ENCODE measurements at places on chromosomes 7 and 10.

- DNase-seq = no peak
These were observed 41.6 kb downstream of the ANXA8 start for GRCh38 chr10:47442351-47442750.

DNA sequence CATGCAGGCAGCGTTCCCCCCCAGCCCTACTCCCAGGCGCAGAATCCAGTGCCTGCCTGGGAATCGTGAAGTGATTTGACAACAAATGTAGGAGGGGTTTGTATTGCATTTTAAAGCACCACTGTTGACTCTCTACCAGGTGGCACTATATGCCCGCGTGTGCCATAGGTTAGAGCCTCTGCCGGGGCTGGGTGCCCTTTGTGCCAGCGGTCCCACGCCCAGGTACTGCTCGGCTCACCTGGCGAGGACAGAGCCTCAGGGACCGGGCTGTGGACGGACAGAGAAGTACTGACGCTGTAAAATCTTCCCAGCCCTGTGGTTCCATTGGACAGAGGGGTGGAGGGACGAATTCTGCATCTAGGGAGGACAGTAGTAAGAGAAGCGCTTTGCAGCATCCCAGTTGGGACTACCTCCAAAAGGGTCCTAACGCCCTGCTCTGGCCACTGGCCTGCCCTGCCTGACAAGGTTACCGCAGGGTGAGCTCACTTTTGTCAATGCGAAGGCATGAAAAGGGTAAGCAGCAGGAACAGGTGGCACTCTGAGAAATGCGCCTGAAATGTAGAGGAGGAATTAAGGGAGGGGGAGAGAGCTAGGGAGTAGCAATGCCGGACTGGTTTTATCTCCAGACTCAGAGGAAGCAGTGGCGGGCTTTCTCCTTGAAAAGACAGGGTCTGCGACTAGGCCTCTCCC lies 788 bp upstream of the CACNA2D1 start:
- no peak for DNase-seq

GRCh38 chr10:116146372-116147140 lies 126.5 kb downstream of the GFRA1 start:
- DNase-seq = no peak

- DNase-seq = no peak
These were observed 126.4 kb upstream of the ZNF746 start for GRCh38 chr7:149624006-149624405.

GRCh38 chr7:27678617-27679260 lies 16.1 kb upstream of the HIBADH start:
- no peak for DNase-seq

- no peak for DNase-seq
These were observed 413.7 kb upstream of the GHITM start for GRCh38 chr10:83725567-83725966.

DNA sequence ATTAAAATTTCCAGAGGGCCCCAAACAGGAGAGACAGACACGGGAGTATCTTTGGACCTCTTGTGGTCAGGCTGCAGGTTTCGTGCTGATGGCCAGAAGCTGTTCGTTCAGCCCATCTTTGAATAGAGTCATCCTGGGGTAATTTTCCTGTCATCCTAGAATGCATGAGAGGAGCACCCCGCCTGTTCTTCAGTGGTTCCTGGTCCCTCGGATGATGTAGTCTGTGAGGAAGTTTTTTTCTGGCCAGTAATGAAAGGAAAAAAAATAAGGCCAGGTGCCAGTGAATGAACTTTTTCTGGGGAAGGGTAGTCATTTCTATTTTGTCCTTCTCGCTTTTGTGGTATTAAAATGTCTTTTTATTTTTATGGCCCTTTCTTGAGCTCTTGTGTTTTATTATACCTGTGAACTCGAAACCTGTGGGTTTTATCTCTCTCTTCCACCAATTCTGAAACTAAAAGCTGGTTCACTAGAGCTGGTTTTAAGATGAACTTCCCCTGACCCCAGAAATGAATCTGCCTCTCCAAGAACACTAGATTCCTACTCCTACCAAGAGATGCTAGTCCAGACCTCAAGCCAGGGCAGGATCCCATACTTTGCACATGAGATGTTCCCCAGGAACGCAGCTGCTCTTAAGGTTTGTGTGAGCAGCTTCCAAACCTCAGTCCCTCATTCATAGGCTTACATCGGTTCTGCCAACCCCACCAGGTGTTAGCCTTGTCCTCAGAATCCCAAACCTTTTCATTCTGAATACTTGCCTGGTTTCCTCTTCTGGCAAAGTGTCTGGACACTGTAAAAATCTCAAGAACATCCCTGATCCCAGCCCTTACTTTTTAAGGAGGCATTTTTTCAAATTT lies 15.4 kb upstream of the MEST start:
- no peak for DNase-seq

DNA sequence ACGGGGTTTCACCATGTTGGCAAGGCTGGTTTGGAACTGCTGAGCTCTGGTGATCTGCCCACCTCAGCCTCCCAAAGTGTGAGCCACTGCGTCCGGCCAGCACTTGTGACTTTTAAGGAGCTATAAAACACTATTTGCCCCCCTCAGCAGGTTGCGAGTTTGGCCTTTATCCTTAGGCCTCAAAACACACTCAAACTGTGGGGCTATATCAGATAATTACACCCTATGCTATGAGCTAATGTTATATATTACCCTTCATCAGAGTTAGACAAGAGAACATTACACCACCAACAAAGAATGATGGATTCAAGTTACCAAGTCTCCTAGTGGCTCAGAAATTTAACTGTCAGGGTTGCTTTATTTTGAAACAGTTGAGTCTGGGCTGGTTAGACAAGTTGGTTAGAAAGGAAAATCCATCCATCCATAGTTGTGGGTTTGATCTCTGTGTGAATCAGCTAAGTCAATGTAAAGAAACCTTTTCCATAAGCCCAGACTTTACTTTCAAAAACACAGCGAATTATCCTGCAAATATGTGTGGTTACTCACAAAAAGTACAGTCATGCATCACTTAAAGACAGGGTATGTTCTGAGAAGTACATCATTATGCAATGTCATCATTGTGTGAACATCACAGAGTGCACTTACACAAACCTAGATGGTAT lies 115.8 kb downstream of the SEMA3D start:
- no peak for DNase-seq

GRCh38 chr10:44312401-44312800 lies 72.5 kb downstream of the CXCL12 start:
- DNase-seq = no peak

DNA sequence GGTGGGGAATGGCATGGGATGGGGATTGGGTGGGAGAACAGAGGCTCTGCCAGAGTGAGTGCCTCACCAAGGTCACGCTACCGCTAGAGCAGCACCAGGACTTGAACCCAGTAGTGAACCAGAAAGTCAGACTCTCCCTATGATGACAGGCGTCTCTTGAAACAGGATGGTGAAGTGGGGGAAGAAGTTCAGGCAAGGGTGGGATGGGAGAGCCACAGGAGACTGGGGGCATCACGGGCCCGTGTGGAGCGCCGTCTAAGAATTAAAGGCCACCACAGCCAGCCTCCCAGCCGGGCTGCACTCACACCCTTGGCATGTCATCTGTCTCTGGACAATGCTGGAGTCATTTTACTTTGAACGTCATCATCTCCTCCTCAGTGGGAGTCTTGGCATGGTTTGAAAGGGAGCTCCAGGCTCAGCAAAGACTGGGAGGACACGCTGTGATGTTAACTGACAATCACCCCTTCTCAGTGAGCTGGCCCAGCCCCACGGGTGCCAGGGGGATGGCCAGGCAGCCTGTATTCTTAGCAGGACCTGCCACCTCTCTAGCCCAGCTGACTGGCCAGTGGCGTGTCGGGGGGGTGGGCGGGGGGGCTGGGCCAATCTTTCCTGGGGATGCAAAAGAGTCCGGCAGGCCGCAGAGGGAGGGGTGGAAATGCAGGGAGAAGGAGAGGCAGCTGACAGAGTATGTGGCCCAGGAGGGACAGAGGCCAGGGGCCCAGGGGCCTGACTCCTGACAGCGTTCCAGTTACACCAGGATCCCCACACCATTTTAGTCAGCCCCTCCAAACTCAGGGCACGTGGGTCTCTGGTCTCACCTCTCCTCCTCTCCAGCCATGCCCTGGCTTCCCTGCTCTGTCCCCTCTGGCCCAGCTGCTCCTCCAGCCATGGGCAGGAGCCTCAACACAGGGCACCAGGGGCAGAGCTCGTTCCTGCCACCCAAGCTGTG lies 96.2 kb downstream of the VOPP1 start:
- no peak for DNase-seq

GRCh38 chr10:73923935-73924598 lies 13.1 kb downstream of the PLAU start:
- no peak for DNase-seq

- DNase-seq = no peak
These were observed 95.1 kb upstream of the SAMD8 start for GRCh38 chr10:75016325-75016724.

- DNase-seq = no peak
These were observed 44.6 kb downstream of the VWA2 start for GRCh38 chr10:114283535-114284234.

- no peak for DNase-seq
These were observed 74.2 kb downstream of the EEPD1 start for GRCh38 chr7:36227223-36227622.

GRCh38 chr10:87927091-87927490 lies 63.7 kb downstream of the PTEN start:
- DNase-seq = no peak

- DNase-seq = no peak
These were observed 46.5 kb upstream of the MKI67 start for GRCh38 chr10:128172756-128173155.

- no peak for DNase-seq
These were observed at the start of gene FGFR2 for GRCh38 chr10:121598263-121599249. TSS of gene FGFR2 (minus strand) at chr10:121598444. CDS start at chr10:121593817, 4,627 bp downstream.

DNA sequence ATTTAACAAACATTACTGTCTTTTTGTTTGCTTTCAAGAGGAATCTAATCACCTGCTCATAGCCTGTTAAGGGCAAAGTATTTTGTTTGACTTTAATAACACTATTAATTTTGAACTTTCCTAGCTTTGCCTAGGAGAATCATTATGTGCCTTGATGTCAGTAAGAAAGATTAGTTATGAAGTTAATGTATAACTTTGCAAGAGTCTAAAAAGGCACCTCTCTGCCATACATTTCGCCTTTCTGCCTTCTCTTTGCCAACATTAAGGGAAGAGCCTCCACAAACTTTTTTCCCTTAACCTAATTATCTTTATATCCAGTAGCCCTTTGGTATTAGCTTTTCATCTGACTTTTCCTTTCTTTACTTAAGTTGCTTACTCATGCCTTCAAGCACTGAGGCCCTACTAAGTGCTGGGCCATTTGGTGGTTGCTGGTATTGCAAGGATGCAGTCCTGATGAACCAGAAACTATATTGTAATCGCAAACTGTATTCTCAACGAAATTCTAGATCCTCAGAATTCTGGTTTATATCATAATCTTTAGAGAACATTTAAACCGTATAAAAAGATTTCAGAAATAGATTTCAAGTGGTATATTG lies 108.5 kb downstream of the SND1 start:
- no peak for DNase-seq

DNA sequence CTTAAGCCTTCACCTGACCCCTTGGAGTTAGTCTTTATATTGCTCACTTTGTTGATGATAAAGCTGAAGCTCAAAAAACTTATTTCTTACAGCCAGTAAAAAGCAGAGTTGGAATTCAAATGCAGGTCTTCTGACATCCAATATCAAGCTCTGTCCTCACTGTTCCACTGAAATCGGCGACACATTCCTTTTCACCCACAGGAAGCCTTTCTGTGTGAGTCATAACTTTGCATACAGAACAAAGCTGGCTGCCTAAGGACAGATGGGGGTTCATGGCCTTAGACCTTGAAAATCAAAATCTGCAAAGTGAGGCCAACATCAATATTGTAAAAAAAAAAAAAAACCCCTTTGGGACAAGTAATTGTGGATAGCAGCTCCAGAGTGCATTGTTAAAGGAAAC lies 21.8 kb upstream of the AKR1B1 start:
- DNase-seq = no peak

DNA sequence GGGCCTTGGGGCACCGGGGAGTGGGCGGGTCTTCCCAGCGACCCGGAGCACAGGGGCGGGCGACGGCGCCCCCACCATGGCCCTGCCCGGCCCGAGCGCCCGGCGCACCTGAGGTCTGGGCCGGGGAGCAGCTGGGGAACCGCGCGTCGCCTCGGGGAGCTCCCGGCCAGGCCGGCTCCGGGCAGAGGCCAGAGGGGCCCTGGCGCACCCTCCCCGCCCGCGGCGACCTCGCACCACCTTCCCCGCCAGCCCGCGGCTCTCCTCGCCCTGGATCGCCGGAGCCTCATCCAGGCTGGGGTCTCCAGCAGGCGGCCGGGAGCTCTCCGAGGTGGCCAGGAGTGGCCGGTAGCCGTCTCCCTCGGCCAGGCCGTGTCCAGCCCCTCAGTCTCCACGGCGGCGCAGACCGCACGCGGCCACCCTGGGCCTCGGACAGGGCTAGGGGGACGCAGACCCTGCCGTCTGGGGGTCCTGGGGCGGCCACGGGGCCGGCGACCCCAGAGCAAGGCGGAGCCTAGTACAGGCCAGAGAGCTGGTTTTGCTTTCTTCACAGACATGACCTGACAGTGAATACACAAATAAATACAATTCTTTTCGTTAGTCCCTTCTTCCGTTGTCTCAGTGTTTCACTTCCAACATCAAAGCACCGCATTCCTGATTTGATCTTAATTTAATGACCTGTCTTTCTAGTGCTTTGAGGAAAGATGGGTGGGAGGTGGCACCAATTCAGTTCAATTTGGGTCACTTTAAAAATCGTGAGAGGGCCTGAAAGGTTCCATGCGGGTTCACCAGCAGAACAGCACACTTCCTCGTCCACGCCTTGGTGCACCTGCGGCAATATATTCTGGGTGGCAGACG lies 356.9 kb downstream of the DNAJB6 start:
- DNase-seq = no peak

DNA sequence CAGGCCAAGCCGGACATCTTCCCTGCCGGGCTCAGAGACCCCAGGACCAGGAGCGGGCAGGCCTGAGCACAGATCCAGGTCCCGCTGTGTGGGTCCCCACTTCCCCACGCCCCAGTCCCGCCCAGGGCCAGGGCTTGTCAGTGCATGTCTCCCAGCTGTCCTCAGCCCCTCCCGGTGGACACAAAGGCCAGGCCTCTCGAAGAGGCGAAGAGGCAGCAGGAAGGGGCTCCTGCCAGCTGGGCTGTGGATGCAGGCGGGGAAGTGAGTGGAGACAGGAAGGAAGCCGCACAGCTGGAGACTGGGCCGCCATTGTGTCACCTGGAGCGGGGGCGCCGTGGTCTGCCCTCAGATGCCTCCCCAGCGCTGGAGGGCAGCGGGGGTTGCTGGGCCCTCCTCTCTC lies 4.8 kb downstream of the GRIFIN start:
- no peak for DNase-seq

- no peak for DNase-seq
These were observed 116.0 kb downstream of the NPTX2 start for GRCh38 chr7:98733036-98733435.

GRCh38 chr10:49173201-49173772 lies 14.9 kb downstream of the TMEM273 start:
- DNase-seq = no peak

DNA sequence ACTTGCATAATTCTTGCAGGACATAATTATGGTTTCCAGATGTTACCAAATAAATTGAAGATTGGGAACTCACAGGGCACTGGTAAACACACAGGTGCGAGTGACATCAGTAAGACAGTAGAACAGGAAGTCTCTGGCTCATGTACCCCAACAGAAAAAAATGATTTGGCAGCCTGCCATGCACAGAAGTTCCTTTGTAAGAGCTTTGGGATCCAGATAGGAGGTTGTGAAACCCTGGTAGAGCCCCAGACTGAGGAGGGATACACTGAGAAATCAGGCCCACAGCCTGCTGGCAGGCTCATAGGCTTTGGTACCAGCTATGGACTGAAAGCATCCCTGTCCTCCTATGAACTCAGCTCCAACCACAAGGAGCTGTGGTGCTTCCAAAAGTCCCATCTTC lies 118.0 kb downstream of the COBL start:
- no peak for DNase-seq
